Spinal cord (tissue), 10 donors: ENCODE measurements at places on chromosomes 16 and 17.

GRCh38 chr17:79071161-79071740 is 3.4 kb upstream of the ENGASE start:
- DNase-seq: no peak

DNA sequence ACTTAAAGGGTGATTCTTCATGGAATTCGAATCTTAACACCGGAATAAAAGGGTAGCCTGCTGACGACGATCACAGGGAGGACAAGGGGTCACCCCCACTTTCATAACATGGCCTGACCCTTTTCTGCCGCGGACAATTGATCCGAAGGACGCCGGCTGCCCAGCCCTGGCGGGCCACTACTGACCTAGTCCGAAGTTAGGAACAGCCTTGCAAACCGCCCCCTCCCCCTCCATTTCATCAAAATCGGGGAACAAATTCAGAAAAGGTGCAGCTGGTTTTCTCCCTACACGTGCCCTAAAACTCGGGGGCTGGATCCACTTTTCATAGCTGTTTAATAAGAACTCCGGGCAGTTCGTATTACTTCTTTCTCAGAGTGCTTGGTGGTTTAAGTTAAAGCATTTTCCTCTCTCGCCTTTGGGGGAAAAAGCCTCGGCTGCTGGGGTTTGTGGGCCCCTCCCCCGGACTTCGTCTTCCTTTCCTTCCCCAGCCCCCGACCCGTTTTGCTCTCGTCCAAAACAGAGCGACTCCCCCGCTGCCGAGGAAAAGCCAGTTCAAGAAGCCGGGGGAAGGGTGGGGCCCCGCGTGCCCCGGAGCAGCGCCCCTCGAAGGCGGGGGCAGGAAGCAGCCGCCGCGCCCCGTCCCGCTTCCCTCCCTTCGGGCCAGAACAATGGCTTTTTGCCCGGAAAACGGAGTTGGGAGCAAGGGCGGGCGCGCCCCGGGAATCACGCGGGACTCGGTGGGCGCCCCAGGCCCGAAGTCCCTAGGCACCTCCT is 641 bp upstream of the CBX2 start:
- DNase-seq: no peak

DNA sequence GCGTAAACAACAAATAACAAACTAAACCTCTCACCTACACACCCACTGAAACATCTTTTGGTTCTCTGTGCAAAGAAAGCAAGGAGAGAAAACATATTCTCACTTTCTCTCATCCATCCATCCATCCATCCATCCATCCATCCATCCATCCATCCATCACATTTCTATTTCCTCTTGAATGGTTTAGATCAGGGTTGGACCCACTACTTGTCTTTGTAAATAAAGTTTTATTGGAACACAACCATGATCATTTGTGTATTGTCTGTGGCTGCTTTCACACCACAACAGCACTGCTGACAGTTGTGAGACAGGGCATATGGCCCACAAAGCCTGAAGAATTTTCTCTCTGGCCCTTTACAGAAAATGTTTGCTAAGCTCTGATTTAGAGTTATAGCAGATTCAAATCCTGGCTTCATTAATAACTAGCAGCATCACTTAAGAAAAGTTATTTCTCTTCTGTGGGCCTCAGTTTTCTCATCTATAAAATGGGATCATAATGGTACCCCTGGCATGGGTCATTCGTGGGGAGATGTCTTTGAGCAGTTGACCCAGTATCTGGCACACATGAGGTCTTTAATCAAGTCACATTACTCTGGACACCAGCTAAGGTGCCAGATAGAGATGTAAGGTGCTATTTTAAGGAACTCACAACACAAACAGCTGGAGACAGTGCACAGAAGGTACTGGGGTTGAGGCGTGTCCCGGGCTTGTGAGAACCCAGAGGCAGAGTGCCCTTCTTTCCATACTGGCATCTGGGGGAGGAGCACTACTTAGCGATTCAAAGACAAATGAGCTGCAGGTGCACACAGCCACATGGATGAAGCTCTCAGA is 146.3 kb downstream of the CMIP start:
- DNase-seq: peak; percentile 50

DNA sequence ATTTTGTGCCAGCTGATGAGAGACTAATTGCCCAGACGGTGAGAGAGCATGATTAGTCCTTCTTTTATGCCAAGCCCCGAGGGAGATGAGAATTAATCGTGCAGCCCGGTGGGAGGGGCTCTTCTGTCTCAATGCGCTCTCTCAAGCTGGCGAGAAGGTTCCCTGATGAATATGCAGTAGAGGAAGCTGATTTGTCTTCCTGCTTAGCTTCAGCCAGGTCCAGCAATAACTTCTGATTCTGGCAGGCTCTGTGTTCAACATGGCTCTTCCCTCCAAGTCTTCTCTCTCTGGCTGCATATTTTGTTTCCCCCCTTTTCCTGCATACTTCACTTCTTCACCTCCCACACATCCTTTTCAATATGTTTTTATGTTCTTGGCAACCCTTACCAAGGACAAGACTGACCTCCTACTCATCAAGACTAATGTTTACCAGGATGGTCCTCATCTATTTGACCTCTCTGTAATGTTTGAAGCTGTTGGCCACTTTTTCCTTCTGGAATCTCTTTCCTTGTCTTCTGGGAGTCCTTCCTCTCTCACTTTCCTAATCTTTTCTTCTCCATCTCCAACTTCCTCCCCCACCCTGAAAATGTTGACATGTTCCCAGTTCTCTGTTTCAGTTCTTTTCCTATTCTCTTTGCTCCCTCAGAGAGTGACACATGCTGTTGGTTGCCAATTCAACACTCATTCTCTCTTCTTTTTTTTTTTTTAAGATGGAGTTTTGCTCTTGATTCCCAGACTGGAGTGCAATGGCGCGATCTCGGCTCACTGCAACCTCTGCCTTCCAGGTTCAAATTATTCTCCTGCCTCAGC is 33.1 kb downstream of the ARL4D start:
- peak; percentile 91 for DNase-seq

- DNase-seq: no peak
Observed at GRCh38 chr16:89067677-89068443, 25.8 kb upstream of the ACSF3 start.

GRCh38 chr17:57696050-57696449 is 49.0 kb downstream of the CCDC182 start:
- no peak for DNase-seq

DNA sequence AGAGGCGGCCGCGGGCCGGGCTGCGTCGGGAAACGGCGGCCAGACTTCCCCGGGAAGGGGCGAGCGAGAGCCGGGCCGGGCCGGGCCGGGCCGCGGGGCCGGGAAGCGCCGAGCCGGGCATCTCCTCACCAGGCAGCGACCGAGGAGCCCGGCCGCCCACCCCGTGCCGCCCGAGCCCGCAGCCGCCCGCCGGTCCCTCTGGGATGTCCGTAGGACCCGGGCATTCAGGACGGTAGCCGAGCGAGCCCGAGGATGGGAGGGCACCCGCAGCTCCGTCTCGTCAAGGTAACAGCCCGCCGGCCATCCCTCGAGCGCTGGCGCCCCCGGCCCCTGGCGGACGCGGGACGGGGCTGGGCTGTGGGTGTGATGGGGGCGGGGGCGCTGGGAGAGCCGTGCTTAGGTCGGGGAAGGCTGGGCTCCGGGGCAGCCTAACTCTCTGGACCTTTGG is at the start of gene CRHR1:
TSS of gene CRHR1 (plus strand) at position 28 of the 448 bp plus-strand sequence. CDS start at position 253, 225 bp downstream.
- no peak for DNase-seq

DNA sequence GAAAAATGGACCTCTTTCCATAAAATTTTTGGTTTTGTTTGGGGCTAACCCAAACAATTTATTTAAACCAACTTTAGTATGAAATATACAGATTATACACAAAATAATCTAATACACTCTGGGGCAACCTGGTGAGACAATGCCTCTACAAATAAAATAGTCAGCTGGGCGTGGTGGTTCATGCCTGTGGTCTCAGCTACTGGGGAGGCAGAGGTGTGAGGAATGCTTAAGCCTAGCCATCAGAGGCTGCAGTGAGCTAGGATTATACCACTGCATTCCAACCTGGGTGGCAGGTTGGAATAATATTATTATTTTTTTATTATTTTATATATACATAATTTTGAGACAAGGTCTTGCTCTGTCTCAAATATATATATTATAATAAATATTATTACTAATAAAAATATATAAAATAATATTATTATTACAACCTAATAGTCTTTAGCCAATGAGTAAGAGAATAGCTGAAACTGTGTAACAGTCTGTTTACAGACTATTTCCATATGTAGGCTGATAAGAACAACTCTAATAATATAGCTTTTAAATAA is 50.5 kb downstream of the GLG1 start:
- no peak for DNase-seq

- DNase-seq: peak; percentile 78
Observed at GRCh38 chr17:76599694-76600460, 14.2 kb upstream of the ST6GALNAC2 start.

DNA sequence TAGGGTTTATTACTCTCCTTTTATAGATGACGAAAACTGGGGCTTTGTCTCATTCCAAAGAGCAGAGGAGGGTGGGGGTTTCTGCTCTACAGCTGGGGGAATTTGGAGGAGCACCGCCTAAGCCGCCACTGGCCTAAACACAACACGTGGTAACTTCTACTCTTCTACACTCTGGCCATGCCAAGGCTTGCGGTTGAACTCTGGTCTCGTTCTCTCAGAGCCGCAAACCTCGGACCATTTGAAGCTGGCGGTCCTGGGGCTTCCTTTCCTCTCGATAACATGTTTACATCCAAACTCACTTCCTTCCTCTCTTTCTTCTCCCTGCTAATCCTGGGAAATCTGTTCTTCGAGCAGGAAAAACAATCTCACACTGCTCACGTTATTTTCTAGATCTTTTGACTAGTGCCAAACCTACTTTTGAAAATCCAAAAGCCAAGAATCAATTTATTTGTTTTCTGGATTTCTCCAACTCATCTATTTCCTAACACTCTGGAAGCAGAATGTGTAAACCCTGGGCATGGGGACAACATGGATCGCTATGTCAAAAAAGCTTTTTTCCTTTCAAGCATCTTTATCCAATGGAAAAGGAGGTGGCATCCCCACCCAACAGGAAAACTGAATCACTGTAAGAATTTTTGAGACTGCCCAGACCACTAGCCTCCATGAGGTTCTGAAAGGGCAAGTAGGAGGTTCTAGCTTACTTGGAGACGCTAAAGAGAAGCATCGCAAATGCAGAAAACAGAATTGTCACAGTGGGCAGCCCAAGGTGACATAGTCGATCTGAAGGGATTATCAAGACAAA is 13.6 kb upstream of the EEF2K start:
- DNase-seq: peak; percentile 78

DNA sequence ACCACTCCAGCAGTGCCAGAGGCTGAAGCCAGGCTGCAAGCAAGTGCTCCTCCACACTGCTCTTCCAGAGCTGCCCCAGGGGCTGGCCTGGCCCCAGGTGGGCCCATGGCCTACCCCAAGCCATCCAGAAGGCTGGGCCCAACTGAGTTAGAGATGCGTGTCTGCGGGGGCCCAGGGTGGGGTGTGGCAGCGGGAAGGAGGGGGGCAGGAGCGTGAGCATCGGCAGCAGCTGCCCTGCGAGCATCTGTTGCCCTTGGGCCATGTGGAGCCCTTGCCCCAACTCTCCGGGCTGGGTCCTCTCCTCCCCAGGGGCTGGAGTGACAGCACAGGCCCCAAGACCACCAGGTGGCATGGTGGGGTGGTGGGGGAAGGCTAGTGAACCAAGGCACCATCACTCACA is 7.3 kb upstream of the SREBF1 start:
- DNase-seq: no peak

DNA sequence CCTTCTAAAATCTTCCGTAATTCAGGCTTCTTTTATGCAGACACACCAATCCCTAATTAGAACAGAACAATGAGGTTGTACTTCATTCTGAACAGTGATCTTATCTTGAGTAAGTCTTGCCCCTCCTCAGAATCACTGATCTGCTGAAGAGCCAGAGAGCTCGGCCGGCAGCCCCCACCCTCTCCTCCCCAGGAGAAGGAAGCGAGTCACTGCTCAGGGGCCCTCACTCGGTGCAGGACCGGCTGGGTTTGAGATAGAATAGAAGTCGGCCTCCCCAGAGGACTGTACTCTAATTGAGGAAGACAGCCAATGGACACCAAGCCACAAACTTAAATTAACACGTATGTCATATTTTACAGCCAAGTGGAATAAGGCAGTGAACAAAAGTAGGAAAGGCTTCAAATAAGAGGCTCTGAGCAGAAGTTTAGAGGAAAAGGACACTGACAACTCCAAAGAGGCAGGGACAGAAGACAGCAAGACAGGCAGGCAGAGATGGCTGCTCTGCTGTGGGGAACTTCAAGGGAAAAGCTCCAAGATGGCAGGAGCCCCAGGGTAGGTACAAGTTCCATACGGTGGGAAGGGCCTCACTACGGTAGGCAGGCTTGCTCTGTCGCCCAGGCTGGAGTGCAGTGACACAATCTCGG is 18.6 kb downstream of the CREBBP start:
- DNase-seq: no peak

DNA sequence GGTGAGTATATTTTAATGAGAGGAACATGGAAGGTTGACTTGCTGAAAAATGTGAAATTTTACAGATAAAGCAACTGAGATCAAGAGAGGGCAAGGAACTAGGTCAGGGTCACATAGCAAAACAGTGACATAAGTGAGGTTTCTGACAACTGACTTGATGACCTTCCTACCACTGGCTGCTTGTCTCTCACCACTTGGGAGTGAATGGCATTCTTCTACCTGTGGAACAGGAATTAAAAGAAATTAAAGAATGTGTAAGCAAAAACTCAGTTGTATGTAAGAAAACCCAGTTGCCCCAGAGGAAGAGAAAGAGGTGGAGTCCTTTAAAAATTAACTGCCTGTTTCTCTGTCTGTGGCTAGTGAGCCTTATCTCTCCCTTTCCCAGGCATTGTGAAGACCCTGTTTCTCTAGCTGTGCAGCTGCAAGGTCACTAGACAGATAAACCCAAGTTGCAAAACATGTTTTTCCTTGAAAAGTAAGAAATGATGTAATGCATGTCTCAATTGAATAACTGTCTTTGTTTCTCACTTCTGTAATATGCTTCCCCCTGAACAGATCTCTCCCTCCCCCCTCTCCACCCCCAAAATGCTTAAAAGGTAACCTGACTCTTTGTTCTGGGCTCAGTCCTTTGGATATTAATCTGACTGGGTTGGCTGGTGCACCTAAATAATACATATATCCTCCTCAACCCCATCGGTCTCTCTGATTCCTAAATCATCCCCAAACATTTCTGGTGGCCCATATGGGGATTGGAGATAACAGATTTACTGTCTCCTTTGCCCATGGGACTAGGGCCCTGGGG is 23.4 kb downstream of the ACSM1 start:
- no peak for DNase-seq

DNA sequence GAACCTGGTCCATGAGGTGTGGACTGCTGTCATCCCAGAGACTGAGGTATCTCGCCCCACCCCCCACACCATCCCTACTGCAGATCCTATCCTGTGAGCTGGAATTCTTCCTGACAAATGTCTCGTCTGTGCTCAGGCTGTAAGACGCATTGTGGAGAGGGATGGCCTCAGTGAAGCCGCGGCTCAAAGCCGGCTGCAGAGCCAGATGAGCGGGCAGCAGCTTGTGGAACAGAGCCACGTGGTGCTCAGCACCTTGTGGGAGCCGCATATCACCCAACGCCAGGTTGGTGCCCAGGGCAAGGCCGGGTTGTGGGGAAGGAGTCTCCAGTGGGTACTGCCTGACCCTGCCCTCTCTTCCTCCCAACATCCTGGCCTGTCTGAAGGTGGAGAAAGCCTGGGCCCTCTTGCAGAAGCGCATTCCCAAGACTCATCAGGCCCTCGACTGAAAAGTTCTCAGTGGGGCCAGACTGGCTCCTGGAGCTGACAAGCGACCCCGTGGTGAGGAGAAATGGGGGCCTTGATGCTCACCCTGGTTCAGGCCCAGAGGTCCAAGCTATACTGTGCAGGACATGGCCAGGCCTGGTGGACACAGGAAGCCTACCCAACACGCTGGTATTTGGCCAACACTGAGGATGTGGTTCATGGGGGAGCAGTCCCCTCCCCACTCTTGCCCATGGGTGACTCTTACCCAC is 1.2 kb upstream of the MLX start:
- no peak for DNase-seq

- DNase-seq: no peak
Observed at GRCh38 chr17:50621574-50622031, 13.1 kb upstream of the ABCC3 start.
